Glutamatergic neuron (in vitro differentiated cells): ENCODE measurements at places on chromosomes 11 and 22.
A peak's percentile ranks its signal among the peaks of the same experiment; 100 is the strongest.

DNA sequence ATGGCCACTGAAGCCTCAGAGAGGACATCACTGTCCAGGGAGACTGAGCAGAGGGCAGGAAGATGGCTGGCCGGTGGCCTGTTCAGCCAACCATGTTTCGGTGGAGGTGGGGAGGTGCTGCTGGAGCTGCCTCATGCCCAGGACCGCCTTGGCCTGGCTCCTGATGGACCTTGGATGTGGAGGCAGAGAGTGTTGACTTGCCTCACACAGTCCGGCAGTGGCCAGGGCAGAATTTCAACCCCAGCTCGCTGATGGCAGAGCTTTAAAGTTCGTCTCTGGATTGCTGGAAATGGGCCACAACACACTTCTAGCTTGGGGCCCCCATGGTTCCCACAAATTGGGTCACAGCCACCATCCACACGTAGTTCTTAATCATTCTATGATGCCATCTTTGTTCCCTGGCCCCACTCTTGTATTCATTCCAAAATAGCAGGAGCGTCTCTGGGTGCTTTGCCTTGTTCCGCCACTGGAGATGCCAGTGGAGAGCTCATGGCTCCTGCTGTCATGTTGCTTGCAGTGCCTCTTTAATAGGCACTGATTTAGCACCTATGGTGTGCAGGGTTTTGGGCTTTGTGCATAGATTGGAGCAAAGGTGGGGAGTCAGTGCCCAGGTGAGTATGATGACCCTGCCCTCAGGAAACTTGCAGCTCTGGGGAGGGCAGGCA lies 5.6 kb downstream of the MAPK8IP1 start:
- DNase-seq = peak; percentile 11

GRCh38 chr22:17358415-17358814 lies 10.8 kb upstream of the CECR2 start:
- no peak for DNase-seq

DNA sequence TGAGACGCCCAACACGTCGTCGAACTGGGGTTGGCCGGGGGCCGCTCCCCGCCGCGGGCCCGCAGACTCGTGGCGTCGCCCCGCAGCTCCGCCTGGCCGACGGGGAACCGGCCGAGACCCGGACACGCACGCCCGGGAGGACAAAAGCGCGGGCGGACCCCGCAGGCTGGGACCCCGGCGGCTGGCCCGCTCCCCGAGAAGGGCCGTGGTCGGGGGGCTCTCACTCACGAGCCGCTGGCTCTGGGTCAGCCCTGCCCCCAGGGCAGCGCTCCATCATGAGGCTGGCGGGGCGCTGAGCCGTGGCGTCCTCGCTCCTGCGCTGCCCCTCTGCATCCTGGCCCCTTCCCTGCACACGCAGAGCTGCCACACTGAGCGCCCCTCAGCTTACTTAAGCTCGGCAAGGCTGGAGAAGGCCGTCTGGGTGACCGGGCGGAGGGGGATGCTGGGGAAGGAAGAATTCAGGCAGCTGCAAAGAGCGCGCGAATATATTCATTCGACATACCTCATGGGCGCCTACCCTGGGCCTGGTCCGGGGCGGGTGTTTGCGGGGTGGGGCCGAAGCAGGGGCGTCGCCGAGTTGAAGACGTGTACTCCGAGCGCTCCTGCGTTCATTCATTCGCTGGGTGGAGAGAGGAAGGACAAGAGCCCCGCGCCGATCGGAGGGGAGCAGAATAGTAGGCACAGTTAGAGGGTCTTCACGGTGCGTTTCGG lies 579 bp upstream of the CYB5R2 start:
- peak; percentile 53 for DNase-seq

GRCh38 chr22:41934284-41935014 lies 7.8 kb upstream of the TNFRSF13C start:
- no peak for DNase-seq

DNA sequence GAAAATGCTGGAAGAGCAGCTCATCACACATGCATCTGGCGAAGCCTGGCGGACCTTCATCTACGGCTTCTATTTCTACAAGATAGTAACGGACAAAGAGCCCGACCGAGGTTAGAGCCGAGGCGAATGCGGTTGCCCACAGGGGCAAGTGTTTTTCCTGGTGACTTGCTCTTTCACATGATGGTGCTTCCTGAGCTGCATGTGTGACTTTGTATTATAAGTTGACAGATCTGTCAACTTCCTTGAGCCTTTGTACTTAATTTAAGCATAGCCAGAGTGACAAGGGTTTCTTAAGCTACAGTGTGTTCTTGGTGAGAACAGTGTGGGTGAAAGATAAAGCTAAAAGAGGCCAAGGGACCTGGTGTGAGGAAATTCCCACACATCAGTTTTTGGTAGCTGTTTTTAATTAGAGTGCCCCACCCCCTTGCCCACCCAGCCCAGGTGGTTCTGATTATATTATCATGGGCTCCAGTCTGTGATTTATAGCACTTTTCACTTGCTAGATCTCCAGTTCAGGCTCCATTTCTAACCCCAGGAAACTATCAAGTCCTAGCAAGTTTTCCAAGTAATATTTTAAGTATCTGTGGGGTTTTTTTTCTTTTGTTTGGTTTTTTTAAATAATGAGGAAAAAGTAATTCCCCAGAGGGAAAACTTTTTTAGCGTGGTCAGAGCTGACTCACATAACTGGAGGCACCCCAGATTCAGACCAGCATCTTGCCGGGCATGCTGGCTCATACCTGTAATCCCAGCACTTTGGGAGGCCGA lies 68.0 kb upstream of the YWHAH start:
- DNase-seq = no peak

GRCh38 chr11:63144121-63144520 lies at the start of gene SLC22A24:
SLC22A24 (minus strand) TSS chr11:63144221; CDS start chr11:63143779, 442 bp downstream.
- DNase-seq = no peak
